ENCODE measurements at places on chromosomes 7 and 10.

DNA sequence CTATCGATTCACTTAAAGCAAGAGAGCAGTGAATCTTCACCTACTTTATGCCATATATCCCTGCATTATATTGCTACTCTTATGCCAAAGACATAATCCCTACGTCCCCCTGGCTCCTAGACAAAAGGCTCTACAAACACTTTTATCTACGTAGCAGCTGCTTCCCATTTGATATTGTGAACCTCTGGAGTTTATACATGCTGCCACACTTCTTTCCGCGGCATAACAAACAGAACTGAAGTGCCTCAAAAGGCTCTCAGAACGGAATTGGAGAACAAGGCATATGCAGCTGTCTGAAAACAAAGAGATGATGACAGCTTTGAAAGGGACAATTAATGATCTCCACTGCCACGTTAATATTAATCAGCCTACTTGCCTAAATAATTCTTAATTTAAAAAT lies 985.6 kb upstream of the LRRN3 start:
- DNase-seq: no peak

DNA sequence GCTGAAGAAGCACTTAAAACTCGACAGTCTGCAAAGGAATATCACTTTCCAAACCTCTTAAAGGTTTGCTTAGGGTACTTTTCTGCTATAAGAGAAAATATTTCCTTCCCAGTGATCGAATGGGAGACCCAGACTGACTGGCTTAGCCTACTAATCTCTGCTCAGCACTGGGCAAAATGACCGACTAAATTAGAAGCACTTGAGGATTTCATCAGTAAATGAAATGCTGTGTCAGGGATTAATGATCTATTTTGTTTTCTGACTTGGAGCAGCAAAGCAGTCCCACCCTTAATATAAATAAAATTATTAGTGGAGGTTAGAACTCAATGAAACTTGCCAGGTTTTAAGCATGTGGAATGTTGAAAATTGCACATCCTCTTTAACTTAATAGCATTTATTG lies 411.6 kb downstream of the NEBL start:
- no peak for DNase-seq

GRCh38 chr7:23093546-23093945 lies 12.0 kb upstream of the KLHL7 start:
- no peak for DNase-seq

GRCh38 chr10:116947841-116948529 lies 57.0 kb downstream of the SHTN1 start:
- DNase-seq: peak; percentile 28

DNA sequence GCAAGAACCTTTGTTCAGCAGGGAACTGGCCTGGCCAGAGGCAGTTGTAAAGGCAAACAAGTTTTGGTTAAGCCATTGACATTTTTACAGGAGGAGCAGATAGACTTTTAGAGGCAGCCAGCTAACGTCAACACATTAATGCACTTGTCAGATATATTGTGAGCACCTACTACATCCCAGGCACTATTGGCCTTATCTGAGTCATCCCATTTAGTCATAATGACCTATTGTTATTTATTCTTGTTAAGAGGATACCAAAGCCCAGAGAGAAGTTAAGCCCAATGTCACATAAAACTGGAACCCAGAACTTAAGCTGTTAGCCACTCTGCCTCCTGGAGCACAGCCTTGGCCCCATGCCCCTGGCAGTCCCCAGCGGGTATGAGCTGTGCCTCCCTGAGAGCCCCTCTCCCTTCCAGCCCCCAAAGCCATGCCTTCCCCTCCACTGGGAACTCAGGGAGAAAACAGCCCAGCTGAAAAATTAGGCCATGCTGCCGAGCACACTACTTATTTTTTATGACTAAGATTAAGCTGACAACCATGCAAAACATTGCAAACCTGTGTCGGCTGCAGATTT lies 32.7 kb upstream of the TRIM8 start:
- DNase-seq: no peak

- DNase-seq: no peak
Measured at GRCh38 chr10:110753462-110753861, 109.3 kb downstream of the RBM20 start.

DNA sequence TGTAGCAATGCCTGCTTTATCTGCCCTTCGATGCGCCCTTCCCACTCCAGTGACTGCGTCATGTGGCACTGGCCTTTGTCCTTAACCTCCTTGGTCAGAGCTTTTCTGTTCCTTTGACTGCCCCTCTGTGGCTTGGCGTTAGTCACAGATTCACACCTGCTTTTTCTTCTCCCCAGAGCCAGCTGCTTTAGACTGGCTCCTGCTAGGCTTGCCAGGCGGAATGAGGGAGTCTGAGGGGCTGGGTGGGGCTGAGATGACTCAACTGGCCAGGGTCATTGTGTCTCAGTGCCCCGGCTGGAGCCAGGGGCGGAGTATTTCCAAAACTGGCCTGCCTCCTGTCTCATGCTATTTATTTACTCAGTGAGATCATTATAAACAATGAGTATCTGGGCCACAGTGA lies 194.1 kb downstream of the EMX2 start:
- no peak for DNase-seq

DNA sequence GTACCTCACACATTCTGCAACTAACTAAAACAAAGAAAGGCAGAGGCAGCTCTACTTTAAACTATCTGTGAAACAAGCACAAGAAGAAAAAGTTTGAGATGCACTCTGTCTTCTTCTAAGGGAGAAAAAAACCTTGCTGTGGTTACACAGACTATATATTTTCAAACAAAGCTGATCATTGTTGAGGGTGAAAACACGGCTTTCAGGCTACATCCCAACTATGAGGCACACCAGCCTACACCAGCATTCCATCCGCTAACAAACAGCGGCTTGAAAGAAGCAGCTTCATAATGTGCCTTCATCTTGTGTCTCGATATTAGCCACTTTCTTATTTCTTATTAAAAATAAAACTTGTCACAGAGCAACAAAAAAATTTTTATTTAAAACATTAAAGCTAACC lies 79.1 kb downstream of the USP6NL start:
- DNase-seq: no peak

DNA sequence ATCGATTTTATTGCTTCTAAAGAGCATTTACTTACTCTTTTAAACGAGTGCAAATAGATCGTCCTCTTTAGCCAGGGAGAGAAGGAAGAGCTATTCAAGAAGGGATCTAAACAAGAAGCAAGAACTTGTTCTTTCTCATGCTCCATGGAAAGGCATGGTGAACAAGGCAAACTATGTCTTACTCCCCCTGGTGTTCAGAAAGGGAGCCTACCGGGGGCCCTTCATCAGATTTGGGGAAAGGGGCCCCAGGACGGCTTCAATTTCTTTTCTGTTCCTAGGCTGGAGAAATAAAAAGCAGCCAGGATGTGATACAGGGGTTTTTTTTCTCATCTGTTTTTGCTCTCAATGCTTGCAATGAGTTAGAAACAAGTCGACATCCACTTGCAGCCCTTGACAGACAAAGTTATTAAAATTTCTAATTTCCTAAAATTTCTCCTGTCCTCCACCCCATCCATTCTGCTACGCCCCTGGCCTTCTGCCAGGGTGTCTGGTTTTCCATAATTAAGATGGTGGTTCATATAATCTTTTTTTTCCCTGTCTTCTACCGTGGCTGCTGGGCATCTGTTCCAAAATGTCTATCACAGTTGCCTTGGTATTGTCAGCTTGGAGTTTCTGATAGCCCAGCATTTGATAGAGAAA lies 214.4 kb downstream of the CREB5 start:
- DNase-seq: peak; percentile 44

DNA sequence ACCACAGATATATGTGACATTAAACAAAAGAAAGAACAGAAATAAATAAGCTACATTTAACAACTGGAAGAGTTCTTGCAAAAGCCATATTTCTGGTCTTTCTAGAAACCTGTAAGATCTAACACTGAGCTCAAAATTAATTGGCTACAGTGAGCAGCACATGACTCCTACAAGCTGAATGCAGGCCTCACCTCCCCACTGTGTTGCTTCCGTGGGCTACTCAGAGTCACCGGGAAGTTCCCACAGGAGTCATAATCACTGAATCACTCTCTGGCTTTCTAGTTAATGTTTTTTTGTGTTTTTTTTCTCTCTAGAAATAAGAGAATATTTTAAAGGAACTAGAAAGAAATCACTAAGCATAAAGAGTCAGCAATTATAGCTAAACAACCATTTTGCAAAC lies 10.2 kb upstream of the MRPS24 start:
- DNase-seq: no peak

GRCh38 chr10:44885710-44886109 lies 25.4 kb upstream of the TMEM72 start:
- DNase-seq: no peak

DNA sequence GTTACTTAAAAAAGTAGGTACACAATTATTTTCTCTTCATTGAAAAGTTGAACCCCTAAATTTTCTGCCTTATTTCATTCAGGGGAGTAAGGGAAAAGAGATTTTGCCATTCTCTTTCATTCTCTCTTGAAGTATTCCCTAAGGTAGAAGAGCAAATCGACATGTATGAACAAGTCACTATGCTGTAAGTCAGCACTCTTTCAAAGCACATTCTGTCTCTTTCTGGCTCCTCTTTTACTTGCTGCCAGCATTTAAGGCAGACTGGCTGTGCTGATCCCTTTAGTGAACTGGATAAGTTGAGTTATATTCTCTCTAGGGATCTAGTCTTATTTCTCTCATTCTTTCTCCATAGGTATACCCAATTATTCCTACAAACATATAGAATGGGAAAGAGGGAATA lies 222.3 kb upstream of the ZWINT start:
- DNase-seq: no peak

DNA sequence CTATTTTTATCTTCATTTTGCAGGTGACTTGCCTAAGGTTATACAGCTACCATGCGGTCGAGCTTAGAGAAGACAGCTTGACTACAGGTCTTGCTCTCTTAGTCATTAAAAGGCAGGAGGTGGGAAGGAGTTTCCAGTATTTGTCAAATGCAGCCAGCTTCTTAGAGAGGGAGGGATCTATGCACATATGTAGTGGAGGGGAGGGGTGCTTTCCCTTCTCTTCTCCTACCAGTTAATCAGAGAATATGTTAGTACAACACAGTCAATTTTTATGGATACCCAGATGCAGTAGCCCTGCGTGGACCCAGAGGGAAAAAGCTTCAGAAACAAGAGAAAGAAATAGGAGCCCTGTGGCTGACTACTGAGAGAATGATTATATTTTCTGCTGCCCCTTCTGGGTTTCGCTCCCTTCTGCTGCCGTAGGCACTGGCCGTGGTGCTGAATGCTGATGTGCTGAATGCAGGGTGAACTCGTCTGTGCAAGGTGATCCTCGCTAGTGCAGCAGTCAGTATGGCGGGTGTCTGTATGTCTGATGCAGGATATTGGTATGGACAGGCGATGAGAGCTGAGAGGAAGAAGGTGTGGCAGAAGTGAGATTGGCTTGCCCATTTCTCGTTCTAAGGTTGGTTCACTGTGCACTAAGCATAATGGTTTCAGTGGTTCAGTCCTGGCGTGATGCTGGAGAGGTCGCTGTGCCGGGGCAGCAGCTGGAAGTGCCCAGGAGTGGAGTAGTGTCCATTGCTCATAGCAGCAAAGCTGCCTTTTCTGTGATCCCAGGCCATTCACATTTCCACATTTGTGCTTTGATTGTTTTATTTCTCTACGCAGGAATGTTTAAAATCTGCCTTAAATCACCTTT lies 189.2 kb upstream of the PODXL start:
- DNase-seq: peak; percentile 62

GRCh38 chr10:14782691-14783363 lies 8.1 kb upstream of the FAM107B start:
- DNase-seq: no peak

- DNase-seq: no peak
Measured at GRCh38 chr7:119783799-119784198, 489.2 kb upstream of the KCND2 start.

- no peak for DNase-seq
Measured at GRCh38 chr10:86226016-86226415, 140.6 kb downstream of the GRID1 start.

DNA sequence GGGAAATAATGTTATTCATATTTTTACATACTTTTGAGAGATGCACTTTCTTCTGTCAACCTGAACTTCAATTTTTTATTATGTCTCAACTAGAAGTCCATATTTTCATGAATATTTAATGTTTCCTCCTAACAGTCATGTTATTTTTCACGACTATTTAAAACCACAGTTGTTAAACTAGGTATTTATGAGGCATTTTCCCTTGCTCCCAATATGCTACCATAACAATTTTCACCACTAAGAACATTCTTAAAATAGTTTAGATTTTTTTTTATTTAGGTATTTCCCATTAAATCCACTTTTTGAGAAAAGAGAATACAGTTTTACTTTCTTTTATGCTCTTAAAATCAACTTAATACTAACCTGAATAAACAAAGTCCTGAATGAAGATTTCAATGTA lies 89.4 kb downstream of the JAZF1 start:
- no peak for DNase-seq

Data from H7 (cell line).